HFFc6 (cell line): ENCODE measurements at places on chromosomes 11 and 22. TPM values are rescaled to one million over a fixed set of nuclear protein-coding genes. Genes with fewer than 3 reads are reported as not detected.
A peak's percentile ranks its signal among the peaks of the same experiment; 100 is the strongest.

Gene OTOG
- not detected in 2 replicates for total RNA-seq

Gene PYGM
- not detected in 3 replicates for total RNA-seq

Gene GGTLC2
- total RNA-seq = not detected in 3 replicates

Gene SMIM35
- total RNA-seq = not detected in 2 replicates

Gene UFD1
- total RNA-seq = 115 to 134 TPM (median 127 TPM) in 3 replicates

Gene SNRPD3
- total RNA-seq = 102 to 128 TPM (median 108 TPM) in 3 replicates

Gene SEC14L6
- total RNA-seq = not detected in 3 replicates

GRCh38 chr11:63599211-63600122, 14.8 kb downstream of the PLAAT3 start:
- peak; percentile 91 for DNase-seq

GRCh38 chr22:30382340-30382739, 4.9 kb downstream of the RNF215 start:
- no peak for DNase-seq
